Activated T-cell treated with anti-CD3 and anti-CD28 coated beads for 24 hours (primary cell): ENCODE measurements at places on chromosomes 16 and 17.

DNA sequence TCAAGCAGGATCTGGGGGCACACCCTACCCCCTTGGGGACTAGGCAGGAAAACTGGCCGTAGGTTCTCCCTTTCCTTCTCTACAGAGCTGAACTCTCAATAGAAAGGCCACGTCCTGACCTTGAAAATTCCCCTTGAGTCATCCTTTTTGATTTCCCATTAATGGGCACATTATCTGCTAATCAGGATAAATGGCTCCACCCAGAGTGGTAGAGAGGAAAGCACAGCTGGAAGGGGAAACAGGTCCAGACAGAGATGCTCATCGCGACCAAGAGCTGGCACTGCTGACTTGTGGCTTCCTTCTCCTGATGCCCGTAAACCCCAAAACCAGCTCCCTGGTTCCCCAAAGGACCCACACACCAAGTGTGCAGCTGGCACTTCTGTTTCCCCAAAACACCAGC lies 206.5 kb upstream of the CDH5 start:
- no peak for DNase-seq

- DNase-seq, result no peak
Measured at GRCh38 chr17:82094931-82095776, 2.9 kb downstream of the FASN start.

DNA sequence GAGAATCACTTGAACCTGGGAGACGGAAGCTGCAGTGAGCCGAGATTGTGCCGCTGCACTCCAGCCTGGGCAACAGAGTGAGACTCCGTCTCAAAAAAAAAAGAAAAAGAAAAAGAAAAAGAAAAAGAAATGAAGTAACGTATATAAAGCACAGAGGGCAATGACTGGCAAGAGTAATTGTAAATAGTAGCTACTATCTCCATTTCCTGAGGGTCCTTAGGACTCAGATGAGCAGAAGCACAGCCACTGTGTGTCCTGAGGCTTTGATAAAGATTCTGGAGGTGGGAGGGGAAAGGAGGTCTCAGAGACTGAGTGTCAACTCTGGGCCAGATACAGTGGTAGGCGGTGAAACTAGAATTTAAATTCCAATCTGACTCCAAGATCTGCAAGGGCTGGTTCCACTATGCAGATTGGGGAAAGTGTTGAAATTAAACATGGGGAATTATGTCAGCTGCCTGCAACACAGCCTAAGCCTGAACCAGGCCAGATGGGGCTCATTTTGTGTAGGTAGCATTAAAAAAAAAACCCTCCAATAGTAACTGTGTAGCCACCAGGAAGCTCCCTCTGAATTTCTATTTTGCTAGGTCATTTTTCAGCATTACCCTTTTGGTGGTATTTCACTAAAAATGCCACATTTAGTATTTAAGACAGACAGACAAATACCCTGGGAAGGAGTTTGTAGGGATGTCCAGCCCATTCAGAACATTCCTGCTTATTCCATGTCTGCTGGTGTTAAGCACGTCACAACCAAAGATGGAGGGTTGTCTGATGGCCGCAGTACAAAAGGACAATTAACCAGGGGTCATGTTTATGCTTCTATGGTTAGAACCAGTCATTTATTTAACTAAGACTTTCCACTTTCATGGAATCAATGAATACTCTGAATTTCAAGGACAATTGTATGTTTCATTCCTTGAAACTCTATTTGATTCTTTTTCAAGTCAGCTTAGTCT lies 46.1 kb downstream of the TBX4 start:
- no peak for DNase-seq

DNA sequence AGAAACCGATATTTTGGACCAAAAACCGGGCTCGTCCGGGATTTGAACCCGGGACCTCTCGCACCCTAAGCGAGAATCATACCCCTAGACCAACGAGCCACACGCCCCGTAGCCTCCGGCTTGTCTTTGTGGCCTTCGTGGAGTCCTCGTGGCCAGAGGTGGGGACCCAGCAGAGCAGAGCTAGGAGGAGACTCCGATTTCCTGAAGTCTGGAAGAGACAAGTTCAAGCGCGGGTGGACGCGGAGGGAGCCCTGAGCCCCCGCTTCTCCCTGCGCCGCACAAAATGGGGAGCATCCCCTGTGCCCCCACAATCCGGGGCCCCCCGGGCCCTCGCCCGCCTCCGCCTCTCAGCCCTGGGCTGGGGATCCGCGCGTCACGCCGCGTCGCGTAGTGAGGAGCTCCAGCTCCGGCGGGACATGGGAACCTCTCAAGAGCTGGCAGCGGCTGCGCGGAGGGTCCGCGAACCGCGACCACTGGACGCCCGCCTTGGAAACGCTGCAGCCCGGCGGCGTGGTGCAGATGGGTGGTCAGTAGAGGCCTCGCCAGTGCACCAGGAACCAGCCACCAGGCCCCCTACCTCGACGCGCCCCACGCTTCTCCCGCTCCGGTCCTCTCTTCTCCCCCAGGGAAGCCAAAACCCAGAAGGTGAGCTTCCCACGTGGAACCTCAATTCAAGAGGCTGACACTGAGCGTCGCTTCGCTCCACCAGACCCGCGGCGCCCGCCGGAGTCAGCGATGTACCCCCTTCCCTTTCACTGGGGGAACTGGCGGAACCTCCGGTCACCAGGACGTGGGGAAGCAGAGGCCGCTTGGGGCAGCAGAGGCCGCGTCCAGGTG lies 5.2 kb upstream of the OR1F1 start:
- peak; percentile 63 for DNase-seq

DNA sequence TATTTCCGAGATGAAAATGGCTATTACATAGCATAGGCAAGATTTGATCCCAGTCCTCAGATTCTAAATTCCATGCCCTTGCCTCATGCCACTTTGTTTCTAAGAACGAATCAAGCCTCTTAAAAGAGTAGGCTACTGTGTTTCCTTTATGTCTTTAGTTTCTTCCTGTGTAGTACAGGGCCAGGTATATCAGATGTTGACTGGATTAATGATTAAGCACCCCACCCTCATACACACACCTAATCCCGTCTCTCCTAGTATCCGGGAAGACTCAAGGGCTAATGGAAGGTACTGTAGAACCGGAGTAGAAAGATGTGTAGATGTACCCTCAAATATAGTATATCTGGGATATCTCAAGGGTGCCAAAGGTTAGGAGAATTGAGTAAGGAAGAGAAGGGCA lies 6.7 kb downstream of the TOM1L1 start:
- DNase-seq, result no peak

GRCh38 chr17:31548709-31549108 lies 157.2 kb downstream of the RAB11FIP4 start:
- DNase-seq, result no peak
